Stimulated activated CD4-positive, alpha-beta T cell treated with anti-CD3 and anti-CD28 coated beads, Interleukin-1b, Interleukin-23, amount 100 ng/mL, for 48 hours (primary cell): ENCODE measurements at places on chromosomes 4 and X.
A peak's percentile ranks its signal among the peaks of the same experiment; 100 is the strongest.

DNA sequence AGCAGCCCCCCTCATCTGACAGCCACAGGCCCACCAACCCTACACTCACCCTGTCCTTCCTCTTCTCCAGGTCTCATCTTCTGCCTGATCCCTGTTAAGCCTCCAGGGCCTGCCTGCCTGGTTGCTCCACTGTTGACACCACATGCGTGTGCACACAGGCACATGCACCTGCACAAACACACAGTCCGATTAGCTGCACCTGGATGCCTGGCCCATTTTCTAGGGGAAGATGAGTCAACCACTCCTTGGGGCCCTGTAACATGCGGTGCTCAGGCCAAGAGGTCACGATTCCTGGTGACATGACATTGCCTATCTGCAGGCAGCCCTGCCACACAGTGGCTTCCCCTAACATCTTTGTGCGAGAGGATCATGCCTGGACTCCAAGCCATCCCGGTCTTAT, 498.4 kb downstream of the BCOR start:
- no peak for DNase-seq

DNA sequence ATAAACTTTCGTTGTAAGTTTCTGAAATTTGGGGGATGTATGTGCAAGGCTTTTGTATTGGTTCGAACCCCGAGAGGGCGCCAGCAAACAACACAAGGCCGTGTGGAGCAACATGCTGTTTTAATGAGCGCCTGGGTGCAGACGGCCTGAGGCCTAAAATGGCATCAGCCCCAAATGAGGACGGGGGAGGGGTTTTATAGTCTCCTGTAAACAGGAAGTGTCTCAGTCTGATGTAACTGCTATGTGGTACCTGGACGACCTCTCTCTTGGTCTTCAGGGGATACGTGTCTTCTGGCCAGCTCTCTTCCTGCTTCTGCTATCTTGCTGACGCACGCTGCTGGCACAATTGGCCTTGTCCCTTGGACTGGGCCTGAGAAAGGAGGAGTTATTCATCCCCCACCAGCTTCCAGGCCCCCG, 1348.0 kb downstream of the ADGRL3 start:
- DNase-seq = no peak

DNA sequence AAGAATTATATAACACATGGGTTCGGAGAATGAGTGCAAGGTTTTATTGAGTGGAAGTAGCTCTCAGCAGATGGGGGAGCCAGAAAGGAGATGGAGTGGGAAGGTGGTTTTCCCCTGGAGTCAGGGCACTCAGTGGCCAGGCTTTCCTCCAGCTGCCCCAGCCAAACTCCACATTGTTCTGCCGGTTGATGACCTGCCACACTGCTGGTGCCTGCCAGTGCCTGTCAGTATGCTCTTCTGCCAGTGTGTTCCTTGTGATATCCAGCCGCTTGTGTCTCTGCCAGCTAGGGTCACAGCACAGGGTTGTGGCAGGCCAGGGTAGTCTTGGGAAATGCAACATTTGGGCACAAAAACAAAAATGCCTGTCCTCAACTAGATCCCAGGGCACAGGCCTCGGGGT, 604.8 kb upstream of the TECRL start:
- no peak for DNase-seq

- DNase-seq = no peak
Measured at GRCh38 chrX:119899125-119899524, 3.4 kb downstream of the AKAP14 start.

DNA sequence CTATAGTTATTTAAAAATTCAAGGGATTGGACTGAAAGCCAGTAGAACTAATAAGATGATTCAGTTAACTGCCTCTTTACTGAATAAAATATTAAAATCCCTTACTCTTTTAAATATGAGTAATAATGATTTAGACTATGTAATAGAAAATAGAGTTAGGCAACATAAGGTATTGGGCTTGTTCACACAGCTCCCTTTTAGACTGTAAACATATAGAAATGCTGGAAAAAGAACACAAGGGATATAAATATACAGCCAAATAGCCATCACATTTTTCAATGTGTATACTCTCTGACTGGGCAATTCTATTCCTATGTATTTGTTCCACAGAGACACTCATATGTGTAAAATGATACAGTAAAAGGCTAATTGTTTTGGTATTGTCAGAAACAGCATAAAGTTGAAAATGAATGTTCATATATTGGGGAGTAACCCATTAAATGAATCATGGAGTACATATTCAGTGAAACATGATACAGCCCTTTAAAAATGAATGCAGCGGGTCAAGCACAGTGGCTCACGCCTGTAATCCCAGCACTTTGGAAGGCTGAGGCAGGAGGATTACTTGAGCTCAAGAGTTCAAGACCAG, 129.8 kb downstream of the TBC1D19 start:
- DNase-seq = no peak

- DNase-seq = no peak
Measured at GRCh38 chr4:173899813-173900212, 369.8 kb upstream of the HAND2 start.

DNA sequence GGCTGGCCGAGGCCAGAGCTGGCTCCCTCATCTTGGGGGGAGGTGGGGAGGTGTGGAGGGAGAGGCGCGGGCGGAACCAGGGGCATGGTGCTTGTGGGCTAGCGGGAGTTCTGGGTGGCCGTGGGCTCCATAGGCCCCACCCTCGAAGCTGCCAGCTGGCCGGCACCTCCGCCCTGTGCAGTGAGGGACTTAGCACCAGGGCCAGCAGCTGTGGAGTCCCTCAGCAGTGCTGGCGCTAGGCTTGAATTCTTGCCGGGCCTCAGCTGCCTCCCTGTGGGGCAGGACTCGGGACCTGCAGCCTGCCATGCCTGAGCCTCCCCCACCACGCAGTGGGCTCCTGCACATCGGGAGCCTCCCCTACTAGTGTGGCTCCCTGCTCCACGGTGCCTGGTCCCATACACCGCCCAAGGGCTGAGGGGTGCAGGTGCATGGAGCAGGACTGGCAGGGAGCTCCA, 603.3 kb downstream of the PCDH18 start:
- no peak for DNase-seq

DNA sequence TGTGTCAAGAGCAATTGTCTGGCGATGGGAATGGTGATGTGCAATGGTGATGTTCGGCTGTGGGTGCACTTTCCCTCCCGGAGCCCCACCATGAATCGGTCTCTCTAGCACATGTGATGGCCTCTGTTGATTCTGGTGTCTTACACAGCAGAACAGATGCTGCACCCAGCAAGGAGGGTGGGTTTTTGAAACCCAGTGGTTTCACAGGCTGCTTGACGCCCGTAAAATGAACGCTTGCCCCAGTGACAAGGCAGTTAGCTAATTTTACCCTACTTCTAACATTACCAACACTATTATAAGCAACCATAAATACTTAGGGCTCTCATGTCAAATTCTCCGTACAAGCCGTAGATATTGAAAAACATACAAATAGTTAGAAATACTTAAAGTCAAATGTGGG, 5.9 kb upstream of the ANOS1 start:
- no peak for DNase-seq

DNA sequence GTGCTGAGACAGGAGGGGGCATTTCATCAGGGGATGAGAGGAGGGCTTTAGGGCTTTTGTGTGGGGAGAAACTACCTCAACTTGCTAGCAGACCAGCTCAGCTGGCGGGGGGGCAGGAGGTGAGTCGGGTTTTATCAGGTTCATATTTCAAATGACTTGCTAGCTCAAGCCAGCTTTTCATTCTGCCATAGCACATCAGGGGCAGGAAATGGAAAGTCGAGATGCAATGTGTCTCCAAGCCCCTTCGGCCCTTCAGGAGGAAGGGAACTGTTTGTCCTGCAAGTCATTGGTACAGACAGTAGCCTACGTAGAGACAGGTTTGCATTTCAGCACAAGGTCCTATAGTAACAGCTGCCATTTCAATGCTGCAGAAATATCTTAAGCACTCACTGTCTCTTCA, 194.1 kb downstream of the PTTG2 start:
- no peak for DNase-seq

DNA sequence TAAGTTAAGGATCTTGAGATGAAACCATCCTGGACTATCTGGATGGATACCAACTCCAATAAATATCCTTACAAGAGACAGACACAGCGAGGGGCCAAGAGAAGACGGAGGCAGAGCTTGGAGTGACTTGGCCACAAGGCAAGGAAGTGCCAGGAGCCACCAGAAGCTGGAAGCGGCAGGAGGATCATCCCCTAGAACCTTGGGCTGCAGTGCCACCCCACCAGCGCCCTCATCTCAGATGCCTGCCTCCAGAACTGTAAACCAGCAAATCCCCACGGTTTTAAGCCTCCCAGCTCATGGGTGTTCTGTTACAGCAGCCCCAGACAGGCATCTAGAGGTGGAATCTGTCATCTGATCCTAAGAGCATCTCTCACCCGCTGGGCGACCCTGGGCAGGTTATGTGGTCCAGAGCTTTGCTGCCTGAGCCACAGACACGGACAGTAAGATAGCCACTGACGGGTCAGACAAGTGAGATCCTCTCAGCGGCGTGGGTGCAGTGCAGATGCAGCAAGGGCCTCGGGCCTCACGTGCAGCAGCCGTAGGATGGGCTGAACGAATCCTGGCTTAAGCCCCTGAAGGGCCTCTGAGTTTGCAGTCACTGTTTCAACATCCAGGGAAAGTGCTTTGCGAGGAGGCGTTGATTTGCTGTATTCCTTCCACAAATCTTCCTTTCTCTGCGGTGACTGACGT, 25.1 kb upstream of the MXD4 start:
- no peak for DNase-seq

- DNase-seq = peak; percentile 10
Measured at GRCh38 chrX:119512146-119512800, 44.0 kb downstream of the SLC25A5 start.

GRCh38 chr4:119788349-119789266, 160.0 kb upstream of the PDE5A start:
- DNase-seq = no peak

GRCh38 chr4:18749391-18749790, 727.8 kb upstream of the LCORL start:
- no peak for DNase-seq

GRCh38 chrX:39705290-39705689, 392.5 kb downstream of the BCOR start:
- DNase-seq = no peak

- DNase-seq = no peak
Measured at GRCh38 chr4:124178449-124179021, 534.0 kb downstream of the ANKRD50 start.

GRCh38 chr4:84389406-84389805, 109.7 kb downstream of the NKX6-1 start:
- DNase-seq = no peak

DNA sequence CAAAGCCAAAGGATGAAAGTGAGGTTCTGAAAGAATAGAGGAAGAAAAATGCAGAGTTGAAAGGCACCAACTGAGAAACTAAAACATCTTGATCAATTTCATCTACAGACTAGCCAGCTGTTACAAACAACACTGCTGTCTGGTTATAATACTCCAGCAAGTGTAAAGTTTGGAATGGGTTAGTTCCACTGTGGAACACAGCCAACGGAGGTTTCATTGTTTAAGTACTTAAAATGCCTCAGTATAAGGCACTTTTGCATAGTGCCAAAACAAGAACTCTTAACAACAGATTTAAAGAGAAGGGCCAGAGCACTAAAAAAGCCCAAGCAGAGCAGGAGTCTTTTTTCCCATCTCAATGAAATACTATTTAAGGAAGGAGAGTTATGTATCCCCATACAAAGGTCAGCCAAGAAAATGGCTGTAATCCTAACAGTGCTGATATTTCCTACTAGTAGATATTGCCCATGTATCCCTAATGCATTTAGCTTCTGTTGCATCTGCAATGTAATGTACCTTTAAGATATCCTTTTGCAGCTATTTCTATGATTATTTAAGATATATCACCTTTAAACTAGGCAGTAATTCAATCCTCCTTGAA, 16.5 kb downstream of the ACSL4 start:
- DNase-seq = no peak

GRCh38 chr4:82469791-82470345, 39.5 kb downstream of the ENOPH1 start:
- no peak for DNase-seq

DNA sequence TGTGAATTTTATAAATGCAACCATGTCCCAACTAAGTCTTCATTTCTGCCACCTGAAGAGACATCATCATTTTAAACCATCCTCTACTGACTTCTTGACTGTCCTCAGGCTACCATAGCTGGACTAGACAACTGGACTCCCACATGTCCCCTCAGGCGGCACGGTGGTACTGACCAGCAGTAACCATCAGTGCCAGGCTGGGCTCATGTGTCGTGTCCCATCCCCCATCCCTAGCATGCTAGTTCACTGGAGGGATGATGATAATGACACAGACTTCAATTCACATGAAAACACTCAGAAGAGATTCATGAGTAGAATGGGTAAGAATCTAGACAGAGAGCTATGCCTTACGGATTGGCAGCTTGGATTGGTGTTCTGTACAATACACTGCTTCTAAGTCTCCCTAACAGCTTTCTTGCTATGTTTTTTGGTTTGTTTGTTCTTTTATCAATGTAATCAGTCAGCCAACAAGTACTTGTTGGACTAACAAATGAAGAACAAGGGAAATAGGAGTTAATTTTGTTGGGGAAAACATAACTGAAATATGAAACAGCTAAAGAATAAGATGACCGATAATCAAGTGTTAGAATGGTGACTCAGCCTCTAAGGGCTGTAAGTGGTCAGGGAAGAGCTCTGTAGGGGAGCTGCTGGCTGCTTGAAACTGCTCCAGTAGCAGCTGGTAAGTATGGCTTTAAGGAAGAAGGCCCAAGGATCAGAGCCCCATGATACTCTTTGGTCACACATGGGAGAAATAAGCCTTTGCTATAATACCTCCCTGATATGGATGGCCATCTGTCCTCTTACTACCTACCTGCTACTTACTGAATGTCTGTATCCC, 10.3 kb downstream of the ZDHHC9 start:
- DNase-seq = no peak

DNA sequence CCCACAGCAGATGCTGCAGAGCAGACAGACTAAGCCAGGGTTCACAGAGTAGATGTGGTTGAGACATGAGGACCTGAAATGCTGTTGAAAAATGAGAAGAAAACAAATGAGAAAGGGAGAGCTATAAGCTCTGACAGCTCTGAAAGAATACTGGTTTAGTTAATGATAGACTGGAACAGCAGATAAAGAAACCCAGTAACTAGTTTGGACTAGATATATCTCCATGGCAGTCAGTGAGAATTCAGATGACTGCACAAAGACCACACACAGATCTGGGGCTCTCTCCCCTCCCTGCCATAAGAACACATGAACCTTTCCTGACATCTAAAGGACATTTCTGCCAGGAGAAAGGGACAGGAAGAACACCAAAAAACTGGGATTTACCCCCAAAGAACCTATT, 8.2 kb downstream of the NAA11 start:
- DNase-seq = no peak

DNA sequence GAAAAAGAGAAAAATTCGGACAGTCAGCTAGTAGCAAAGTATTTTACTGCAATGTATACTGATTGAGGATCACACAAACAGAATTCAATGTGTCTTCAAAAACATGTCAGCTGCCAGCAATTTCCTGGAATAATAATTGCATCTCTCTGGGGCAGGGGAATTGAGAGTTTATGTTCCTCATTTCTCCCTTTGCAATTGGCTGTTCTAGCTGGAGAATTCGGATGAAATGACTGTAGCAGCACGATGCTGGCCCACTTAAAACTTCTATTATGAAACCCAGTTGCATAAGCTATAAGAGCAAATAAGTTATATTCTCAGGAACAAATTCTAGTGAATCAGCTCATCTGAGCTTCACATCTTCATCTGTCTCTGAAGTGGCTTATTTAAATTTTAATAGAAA, 99.9 kb upstream of the CPEB2 start:
- DNase-seq = no peak

GRCh38 chrX:70466968-70467367, 22.3 kb downstream of the DLG3 start:
- DNase-seq = no peak
